WERI-Rb-1 (cell line): ENCODE measurements at places on chromosomes 7 and 10.

DNA sequence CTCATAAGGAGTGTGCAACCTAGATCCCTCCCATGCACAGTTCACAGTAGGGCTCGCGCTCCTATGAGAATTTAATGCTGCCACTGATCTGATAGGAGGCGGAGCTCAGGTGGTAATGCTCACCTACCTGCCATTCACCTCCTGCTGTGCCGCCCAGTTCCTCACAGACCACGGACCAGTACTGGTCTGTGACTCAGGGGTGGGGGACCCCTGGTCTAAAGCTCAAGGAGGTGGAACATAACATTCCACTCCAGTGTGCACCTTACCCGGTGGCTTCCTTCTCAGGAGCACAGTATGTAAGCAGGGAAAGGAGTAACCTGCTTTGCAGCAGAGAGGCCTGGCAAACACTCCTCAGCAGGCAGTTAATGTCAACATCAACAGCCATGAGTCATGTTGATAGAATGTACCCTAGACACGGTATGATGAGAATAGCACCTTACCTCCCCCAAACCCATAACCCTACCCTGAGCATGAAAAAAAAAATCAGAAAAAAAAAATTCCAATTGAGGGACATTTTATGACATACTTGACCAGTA, 273.5 kb downstream of the FGFR2 start:
- no peak for DNase-seq

GRCh38 chr10:93274419-93274818, 200.7 kb downstream of the CYP26A1 start:
- DNase-seq = no peak

GRCh38 chr7:2483494-2483893, 7.3 kb upstream of the GRIFIN start:
- DNase-seq = no peak

- DNase-seq = no peak
Observed at GRCh38 chr7:30193336-30193943, 58.7 kb downstream of the MTURN start.

DNA sequence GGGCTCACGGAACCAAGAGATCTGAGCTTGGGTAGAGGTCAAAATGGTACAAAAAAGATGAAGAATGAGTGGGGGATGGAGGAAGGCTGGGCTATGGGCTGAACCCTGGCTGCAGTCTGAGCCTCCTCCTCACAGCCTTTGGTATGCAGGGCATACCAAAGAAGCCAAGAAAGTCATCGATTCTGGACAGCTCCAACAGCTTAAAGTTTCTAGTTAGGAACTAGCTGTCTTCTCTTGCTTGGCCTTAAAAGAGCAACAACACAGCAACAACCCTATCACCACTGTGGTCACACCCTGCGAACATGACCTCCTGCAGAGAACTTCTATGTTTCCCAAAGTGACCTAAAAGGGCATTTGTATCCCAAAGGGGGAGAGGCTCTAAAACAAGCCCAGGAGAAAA, 126.1 kb upstream of the EFCAB10 start:
- DNase-seq = no peak

- no peak for DNase-seq
Observed at GRCh38 chr7:31125171-31125570, 73.1 kb downstream of the ADCYAP1R1 start.

- no peak for DNase-seq
Observed at GRCh38 chr10:102268375-102268888, 23.1 kb downstream of the GBF1 start.

GRCh38 chr7:70415179-70415972, 716.6 kb upstream of the GALNT17 start:
- no peak for DNase-seq

DNA sequence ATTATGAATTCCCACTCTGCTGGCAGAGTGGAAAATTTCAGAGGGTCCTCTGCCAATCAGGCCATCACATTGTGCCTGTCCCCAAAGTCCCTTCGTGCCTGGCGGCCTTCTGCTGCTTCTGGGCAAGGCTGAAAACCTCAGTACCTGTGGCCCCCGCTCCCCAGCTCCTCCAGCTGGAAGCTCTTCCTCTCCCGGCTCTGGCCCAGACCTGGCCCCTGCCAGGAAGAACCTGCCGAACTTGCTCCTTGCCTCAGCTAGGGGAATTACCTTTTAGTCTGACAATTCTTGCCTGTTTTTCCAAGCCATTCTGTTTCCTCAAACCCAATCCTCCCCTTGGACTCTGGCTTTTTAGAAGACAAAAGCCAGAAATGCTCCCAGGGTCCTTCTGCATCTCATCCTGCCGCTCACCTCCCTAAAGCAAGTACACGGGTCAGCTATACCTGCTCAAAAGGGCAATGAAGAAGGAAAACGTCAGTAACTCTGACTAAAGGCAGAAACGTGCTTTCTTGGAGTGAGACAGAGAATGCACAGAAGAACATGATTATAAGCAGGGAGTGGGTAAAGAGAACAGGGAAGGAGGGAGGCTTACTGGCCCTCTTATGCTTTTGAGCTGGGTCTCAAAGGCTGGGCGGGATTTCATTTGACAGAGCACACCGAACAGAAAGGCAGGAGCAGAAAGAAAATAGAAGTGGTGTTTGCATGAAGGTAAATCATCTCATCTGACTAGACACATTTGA, 28.1 kb upstream of the TRIL start:
- DNase-seq = no peak

- DNase-seq = no peak
Observed at GRCh38 chr10:58275908-58276307, 6.9 kb downstream of the CISD1 start.

DNA sequence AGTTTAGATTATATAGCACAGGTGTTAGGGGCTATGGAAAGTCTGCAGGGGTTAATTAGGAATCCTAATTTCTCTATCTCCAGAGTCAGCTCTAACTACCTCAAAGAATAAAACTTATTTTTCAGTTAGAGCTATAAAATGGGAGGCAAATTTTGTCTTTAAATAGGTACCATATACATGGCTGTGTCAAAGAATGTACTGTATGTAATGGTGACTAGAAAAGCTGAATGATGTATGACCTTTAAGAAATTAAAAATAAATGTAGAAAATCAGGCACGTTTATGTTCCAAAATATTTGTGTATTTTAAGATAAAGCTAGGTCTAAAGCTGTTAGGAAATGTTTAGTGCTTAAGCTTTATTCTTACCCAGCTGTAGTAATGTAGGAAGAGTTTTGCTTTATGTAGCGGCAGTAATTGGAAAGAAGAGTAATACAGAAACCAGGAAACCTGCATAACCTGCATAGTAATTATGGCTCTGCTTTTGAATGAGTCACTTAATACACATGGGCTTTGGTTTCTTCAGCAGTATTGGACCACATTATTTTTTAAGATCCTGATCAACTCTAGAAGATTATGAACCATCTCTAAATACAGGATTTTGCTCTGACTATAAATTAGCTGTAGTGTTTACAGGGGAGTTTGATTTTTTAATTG, 85.0 kb downstream of the KMT2E start:
- DNase-seq = no peak

- no peak for DNase-seq
Observed at GRCh38 chr7:76231583-76231982, 29.9 kb downstream of the SRRM3 start.

GRCh38 chr7:16301291-16301690, 120.0 kb downstream of the CRPPA start:
- no peak for DNase-seq

DNA sequence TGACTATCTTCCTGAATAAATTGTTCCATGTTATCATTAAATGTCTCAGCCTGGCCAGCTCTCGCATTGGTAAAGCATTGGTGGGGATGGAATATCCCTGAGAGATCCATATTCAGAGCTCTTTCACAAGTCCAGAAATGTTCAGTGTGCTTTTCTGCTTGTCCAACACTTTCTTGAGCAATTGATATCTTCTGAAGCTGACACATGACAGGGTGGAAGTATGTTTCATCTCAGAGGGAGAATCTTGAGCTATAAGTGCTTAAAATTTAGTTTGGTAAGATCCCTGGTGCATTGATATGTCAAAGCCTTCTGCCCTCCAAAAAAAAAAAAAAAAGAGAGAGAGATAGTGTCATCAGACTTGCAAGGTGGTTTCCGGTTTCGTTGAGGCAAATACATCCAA, 7.4 kb downstream of the IFIT3 start:
- no peak for DNase-seq

DNA sequence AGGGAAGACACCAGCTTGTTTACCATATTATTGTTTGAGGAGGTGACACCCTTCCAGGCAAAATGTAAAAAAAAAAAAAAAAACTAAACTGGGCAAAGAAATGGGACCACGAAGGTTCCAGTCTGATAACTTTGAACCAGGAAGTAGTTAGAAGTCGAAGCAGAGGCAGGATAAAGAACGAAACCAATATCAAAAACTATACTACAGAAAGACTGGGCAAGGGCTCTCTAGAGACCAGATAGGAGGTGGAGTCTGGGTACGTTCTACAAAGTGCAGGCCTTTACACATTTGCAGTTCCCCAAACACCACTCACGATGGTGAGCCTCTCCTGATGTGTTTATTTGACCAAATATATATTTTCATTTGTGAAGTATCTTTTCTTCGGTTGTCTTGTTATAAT, 125.7 kb upstream of the CDK1 start:
- no peak for DNase-seq

GRCh38 chr7:102843850-102844249, 69.0 kb upstream of the LRRC17 start:
- DNase-seq = no peak

GRCh38 chr7:128937271-128937646, 468 bp upstream of the IRF5 start:
- no peak for DNase-seq

- DNase-seq = no peak
Observed at GRCh38 chr10:91856637-91857036, 52.6 kb downstream of the FGFBP3 start.

GRCh38 chr10:15258255-15258654, 89.8 kb upstream of the NMT2 start:
- no peak for DNase-seq

DNA sequence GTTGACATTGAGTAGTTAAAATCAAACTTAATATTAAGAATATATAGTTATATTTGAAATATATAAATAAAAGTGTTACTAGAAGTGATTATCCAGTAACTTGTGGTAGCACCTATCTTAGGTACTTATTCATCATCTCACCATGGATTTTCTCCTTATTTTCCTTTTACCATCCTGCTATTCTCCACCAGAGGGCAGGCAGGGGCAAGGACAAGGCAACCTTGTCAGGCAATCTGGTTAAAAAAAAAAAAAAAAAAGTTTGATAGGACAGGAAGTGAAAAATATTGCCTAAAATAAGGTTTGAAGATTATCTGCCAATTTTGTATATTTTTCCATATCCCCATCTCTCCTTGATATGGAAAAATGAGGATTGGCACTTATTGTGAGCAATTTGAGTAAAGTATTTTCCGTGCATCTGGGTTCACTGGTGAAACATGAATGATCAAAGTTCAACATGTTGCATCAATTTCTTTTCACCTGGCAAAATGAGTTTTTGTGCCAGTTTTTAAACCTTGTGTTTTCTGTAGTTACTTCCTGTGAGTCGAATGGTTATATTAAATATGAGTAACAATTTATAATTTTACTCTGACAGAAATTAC, 256.7 kb downstream of the AGMO start:
- DNase-seq = peak; percentile 46

DNA sequence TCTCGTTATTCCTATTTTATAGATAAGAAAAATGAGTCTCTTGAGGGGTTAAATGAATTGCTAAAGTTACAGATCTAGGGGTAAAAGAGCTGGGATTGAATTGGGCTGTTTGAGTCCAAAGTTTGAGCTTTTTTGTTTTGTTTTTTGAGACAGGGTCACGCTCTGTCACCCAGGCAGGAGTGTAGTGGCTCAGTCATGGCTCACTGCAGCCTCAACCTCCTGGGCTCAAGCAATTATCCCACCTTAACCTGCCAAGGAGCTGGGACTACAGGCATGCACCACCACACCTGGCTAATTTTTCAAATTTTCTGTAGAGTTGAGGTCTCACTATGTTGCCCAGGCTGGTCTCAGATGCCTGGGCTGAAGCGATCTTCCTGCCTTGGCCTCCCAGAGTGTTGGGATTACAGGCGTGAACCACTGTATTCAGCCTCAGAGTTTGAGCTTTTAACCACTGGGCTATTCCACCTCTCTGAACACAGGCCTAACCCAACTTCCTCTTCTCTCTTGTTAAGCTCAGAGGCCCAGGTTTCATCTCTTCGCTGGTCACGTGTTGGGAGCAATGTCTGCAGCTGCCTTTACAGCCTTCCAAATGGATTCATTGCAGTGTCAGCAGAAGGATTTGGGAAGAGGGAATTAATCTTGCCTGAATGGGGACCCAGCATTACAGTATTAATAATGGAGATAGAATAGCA, 8.0 kb downstream of the SUFU start:
- DNase-seq = no peak

DNA sequence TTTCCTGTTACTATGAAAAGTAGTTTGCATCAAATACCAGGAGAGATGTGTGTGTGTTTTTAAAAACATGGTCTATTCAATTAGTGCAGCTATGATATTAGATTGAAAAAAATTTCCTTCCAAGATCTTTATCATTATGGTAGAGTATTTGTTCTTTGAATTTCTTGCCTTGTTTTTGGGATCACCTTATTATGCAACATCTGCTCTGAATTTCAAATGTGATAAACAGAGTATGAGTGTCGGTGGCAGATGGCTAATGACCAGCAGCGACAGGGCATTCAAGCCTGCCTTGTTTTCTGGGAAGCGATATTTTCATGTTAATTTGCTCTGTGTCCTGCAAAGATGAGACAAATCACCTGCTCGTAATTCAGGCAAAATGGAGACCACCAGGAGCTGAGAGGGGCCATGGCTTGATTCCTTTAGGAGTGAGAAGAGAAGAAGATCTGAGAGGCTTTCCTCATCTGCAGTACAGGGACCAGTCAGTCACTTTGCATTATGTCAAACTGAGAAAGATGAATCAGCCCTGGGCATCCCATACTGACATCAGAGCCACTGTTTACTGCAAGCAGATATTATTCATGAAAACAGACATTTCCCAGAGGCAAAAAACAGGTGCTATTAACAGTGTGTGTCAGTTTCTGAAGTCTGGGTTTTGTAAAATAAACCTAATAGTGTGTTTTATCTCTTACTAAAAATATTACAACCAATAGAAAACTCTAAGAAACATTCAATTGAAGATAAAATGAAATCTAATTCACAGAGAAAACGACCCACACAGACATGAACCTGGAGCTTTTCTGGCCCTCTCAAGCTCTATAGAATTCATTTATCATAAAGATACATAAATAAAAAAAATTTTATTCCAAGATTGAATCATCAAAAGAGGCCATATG, 67.6 kb downstream of the CDK6 start:
- DNase-seq = no peak

- DNase-seq = no peak
Observed at GRCh38 chr10:8688881-8689280, 634.4 kb downstream of the GATA3 start.

DNA sequence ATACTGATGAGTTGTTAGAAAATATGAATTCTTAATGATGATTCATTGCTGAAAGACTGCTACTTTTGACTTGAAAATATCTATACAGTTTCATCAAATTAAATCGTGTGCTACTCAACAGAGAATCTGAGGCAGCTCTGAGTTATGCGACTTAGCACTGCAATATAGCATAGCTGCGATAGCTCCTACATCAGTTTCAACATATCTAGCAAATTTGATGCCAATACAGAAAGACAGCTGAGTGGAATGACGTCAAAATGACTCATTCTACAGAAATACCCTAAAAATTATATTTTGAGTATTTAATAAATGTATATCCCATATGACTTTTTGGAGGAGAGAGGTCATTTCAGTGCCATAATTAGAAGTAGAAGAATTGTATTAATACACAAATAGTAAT, 1.1 kb upstream of the TARP start:
- DNase-seq = no peak

- DNase-seq = no peak
Observed at GRCh38 chr10:125355657-125356056, 195.3 kb upstream of the CTBP2 start.
